ENCODE measurements at places on chromosomes 4 and X. TPM values are rescaled to one million over a fixed set of nuclear protein-coding genes. Genes with fewer than 3 reads are reported as not detected.

CSAG1 gene
- not detected for total RNA-seq

EVC gene
- 33.7 TPM for total RNA-seq

CT47A7 gene
- total RNA-seq = not detected

SPANXN5 gene
- total RNA-seq = not detected

NPY1R gene
- total RNA-seq = 0.09 TPM

ALPK1 gene
- 8.3 TPM for total RNA-seq

CCKAR gene
- not detected for total RNA-seq

PDZD4 gene
- total RNA-seq = 0.09 TPM

SSX1 gene
- not detected for total RNA-seq

PWWP3B gene
- not detected for total RNA-seq

ACOX3 gene
- 42.5 TPM for total RNA-seq

NAP1L3 gene
- total RNA-seq = 0.18 TPM

RHOXF2B gene
- not detected for total RNA-seq

KDR gene
- 144 TPM for total RNA-seq

PRICKLE3 gene
- total RNA-seq = 3.4 TPM

NWD2 gene
- total RNA-seq = not detected

F11 gene
- not detected for total RNA-seq

BANK1 gene
- under 0.01 TPM for total RNA-seq

PNMA6F gene
- not detected for total RNA-seq

DDIT4L gene
- total RNA-seq = 5.4 TPM

CT45A1 gene
- not detected for total RNA-seq

UGT2B15 gene
- total RNA-seq = not detected

MAGEA6 gene
- not detected for total RNA-seq

RGN gene
- total RNA-seq = 0.27 TPM

CLDN34 gene
- total RNA-seq = 0.09 TPM

GAGE2A gene
- total RNA-seq = not detected

LIMCH1 gene
- total RNA-seq = 17.9 TPM

CXCL5 gene
- 0.19 TPM for total RNA-seq

PYURF gene
- total RNA-seq = 97.8 TPM

CT47B1 gene
- total RNA-seq = not detected

IL1RAPL2 gene
- not detected for total RNA-seq

TKTL2 gene
- not detected for total RNA-seq

ODAPH gene
- not detected for total RNA-seq

ZFP92 gene
- total RNA-seq = 0.90 TPM

NKX6-1 gene
- not detected for total RNA-seq

GPRASP2 gene
- 16.0 TPM for total RNA-seq

CFAP299 gene
- total RNA-seq = 0.09 TPM

KCTD8 gene
- not detected for total RNA-seq

TLR8 gene
- total RNA-seq = not detected

CTPS2 gene
- 13.9 TPM for total RNA-seq

NAP1L2 gene
- total RNA-seq = 0.63 TPM

Data from endothelial cell of coronary artery (primary cell).